ENCODE measurements at places on chromosomes 11 and 22. TPM values are rescaled to one million over a fixed set of nuclear protein-coding genes. Genes with fewer than 3 reads are reported as not detected.
A peak's percentile ranks its signal among the peaks of the same experiment; 100 is the strongest.

GRCh38 chr22:41091132-41092022 is 1.0 kb upstream of the EP300 start:
- H3K27ac ChIP-seq: peak overlapping the region; percentile 100
- H3K36me3 ChIP-seq: no peaks in the 10 kb centered on the region

DNA sequence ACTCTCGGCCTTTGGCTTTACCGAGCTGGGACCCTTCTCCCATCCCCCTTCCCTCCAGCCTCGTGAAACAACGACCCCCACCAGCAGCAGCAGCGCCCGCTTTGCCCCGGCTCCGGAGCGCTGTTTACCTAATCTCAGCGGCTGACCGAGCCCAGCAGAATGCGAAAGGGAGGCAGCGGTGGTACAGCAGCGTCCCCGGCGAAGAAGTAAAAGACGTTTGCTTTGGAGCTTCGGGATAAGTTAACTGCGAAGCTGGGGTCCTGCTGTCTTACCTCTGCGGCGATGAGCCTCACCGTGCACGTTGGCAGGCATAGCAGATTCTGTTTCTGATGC is 2.0 kb upstream of the LARGE1 start:
- H3K4me3 ChIP-seq: peak overlapping the region; percentile 54
- no peak for DNase-seq
- H3K27me3 ChIP-seq: no peaks in the 10 kb centered on the region
- no peaks in the 10 kb centered on the region for H3K36me3 ChIP-seq

DNA sequence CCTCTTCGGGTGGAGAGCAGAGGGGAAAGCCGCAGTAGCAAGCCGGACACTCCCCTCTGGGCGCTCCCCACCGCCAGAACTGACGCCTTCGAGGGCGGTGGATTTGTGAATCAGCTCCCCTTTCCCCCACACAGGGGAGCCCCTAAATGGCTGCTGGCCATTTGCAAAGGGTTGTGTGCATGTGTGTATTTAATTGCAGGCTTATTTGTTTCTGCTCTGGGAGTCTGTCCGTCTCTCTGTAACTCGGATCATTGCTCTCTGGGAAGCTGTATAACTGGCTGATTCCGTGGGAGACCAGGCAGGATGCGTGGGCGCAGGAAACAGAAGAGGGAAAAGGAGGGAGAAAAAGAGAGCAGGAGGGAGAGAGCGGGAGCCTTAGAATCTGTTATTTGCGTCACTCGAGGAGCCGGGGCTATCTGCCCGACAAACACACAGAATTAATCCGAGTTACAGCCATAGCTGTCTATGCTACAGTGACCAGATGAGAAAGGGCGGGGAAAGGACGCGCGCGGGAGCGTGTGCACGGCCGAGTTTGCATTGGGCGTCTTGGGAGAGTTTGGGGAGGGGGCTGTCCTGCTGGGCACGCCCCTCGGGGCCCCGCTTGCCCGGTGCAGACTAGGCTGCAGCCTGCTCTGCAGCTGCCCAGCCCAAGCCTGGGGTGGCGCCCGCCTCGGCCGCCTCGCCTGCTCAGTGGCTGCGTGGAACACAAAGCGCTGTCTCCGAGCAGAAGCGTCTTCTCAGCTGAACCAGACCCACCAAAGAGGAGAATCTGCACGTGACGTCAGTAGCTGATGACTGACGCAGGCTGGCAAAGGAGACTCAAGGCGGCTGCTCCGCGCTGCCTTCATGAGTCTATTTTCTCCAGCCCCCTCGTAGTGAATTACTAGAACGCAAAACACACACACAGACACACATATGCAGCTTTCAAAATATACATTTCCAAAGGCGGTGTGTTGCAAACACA is 105.3 kb upstream of the HSD17B12 start:
- H3K36me3 ChIP-seq: no peaks in the 10 kb centered on the region
- no peak overlapping the region for H3K27ac ChIP-seq
- no peak for DNase-seq
- peaks cover 24% of the 10 kb centered on the region for H3K4me1 ChIP-seq
- H3K27me3 ChIP-seq: peaks cover 85% of the 10 kb centered on the region

- H3K4me3 ChIP-seq: no peak overlapping the region
- no peak for DNase-seq
- H3K4me1 ChIP-seq: no peaks in the 10 kb centered on the region
Measured at GRCh38 chr11:86294026-86294425, 8.0 kb upstream of the HIKESHI start.

DNA sequence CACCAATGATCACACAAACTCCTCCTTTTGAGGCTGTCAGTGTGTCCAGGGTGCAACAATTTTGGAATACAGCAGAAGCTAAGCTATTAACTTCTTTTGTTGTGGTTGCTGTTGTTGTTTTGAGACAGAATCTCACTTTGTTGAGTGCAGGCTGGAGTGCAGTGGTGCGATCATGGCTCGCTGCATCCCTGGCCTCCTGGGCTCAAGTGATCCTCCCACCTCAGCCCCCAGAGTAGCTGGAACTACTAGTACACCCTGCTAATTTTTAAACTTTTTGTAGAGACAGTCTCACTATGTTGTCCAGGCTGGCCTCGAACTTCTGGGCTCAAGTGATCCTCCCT is 22.0 kb downstream of the GSTT2B start:
- H3K27ac ChIP-seq: no peak overlapping the region
- H3K27me3 ChIP-seq: no peaks in the 10 kb centered on the region
- H3K36me3 ChIP-seq: no peaks in the 10 kb centered on the region
- no peak overlapping the region for H3K4me3 ChIP-seq
- no peaks in the 10 kb centered on the region for H3K4me1 ChIP-seq

- H3K27me3 ChIP-seq: no peaks in the 10 kb centered on the region
- no peaks in the 10 kb centered on the region for H3K4me1 ChIP-seq
- DNase-seq: no peak
- no peak overlapping the region for H3K27ac ChIP-seq
Measured at GRCh38 chr11:94672636-94673035, 95.5 kb upstream of the AMOTL1 start.

- H3K27me3 ChIP-seq: no peaks in the 10 kb centered on the region
- H3K4me1 ChIP-seq: peaks cover 14% of the 10 kb centered on the region
- peak overlapping the region; percentile 97 for H3K27ac ChIP-seq
- DNase-seq: peak; percentile 36
Measured at GRCh38 chr11:66068154-66068821, 1.8 kb upstream of the PACS1 start.

DNA sequence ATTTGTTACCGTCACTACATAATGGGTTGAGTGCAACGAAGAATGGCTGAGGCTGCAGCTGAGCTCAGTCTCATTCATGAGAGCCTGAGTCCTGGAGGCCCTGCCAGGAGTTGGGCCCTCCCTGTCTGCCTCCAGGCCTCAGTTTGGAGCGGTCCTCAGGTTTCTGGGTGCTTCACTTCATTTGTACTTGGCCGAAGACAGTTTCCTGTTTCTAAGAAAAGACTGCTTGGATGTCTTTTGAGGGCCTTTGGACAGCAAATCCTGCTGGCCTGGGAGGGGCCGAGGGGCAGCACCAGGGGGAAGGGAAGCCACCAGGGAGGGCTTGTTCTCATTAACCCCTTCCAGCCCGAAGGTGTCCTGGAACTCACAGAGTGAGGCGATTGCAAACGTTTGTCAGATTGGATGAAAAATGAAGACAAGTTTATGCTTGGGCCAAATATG is 163.1 kb downstream of the ETS1 start:
- H3K4me3 ChIP-seq: no peak overlapping the region
- H3K36me3 ChIP-seq: no peaks in the 10 kb centered on the region
- H3K4me1 ChIP-seq: peaks cover 3% of the 10 kb centered on the region
- H3K27me3 ChIP-seq: no peaks in the 10 kb centered on the region
- H3K27ac ChIP-seq: peak overlapping the region; percentile 45
- peak; percentile 65 for DNase-seq

DNA sequence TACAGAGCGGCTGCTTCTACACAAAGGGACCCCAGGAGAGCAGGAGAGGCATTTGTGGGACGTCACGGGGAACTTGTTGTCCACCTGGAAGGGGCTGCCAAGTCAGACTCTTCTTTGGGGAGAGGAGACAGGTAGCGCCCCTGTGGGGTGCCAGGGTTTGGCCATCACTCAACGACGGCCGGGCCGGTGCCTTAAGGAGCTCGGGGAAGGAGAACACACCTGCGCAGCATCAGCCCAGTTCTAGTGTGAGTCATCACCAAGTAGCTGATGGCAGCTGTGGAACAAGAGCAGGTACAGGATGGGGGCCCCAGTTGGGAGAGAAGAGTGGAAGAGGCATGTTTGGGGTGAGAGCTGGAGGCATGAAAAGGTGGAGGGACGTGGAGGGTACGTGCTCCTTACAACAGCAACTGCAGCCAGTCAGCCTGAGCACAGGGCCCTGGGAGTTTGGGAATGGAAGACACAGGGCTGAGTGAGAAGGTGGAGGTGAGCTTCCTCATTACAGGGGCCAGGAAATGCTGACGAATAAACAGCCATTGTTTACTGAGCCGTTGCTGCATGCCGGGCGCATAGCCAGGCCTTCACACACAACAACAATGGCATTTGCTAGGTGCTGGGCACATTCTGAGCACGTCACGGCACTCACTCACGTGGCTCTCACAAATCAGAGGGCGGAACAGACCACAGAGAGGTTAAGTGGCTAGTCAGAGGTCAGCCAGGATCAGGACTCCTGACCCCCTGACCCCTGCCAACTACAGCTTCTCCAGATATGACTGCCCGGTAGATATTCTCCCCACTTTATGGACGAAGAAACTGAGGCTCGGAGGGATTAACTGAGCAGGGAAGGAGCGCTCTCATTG is 29.1 kb upstream of the TP53I11 start:
- H3K27me3 ChIP-seq: no peaks in the 10 kb centered on the region
- DNase-seq: peak; percentile 69
- H3K27ac ChIP-seq: peak overlapping the region; percentile 48

- H3K4me1 ChIP-seq: no peaks in the 10 kb centered on the region
- H3K27me3 ChIP-seq: peaks cover 3% of the 10 kb centered on the region
- no peak overlapping the region for H3K27ac ChIP-seq
- H3K4me3 ChIP-seq: no peak overlapping the region
- no peak for DNase-seq
Measured at GRCh38 chr11:134939031-134939430, 527.0 kb upstream of the B3GAT1 start.

GRCh38 chr22:19057999-19058491 is 64.2 kb downstream of the DGCR2 start:
- no peak for DNase-seq
- no peaks in the 10 kb centered on the region for H3K36me3 ChIP-seq
- no peaks in the 10 kb centered on the region for H3K4me1 ChIP-seq
- no peak overlapping the region for H3K4me3 ChIP-seq
- no peaks in the 10 kb centered on the region for H3K27me3 ChIP-seq

GRCh38 chr22:33620085-33620484 is 300.2 kb downstream of the LARGE1 start:
- no peaks in the 10 kb centered on the region for H3K36me3 ChIP-seq
- H3K4me3 ChIP-seq: no peak overlapping the region
- no peak for DNase-seq
- no peaks in the 10 kb centered on the region for H3K27me3 ChIP-seq
- no peak overlapping the region for H3K27ac ChIP-seq

DNA sequence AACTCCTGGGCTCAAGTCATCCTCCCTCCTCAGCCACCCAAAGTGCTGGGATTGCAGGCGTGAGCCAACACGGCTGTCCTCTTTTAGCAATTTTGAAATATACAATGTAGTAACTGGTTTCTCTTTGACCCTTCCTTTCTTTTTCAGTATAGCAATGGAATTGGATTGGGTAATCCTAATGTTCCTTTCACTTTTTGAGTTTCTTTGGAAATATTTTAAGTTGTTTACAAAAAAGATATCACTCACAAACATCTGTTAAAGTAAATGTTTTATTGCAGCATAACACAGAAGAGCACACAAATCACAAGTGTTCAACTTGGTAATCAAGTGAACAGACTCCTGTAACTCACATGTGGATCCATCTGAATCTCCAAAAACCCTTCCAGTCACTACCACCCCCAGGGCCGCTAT is 44.6 kb upstream of the EP300 start:
- no peaks in the 10 kb centered on the region for H3K36me3 ChIP-seq
- H3K27ac ChIP-seq: no peak overlapping the region
- H3K4me3 ChIP-seq: no peak overlapping the region
- DNase-seq: no peak
- H3K4me1 ChIP-seq: no peaks in the 10 kb centered on the region
- no peaks in the 10 kb centered on the region for H3K27me3 ChIP-seq

DNA sequence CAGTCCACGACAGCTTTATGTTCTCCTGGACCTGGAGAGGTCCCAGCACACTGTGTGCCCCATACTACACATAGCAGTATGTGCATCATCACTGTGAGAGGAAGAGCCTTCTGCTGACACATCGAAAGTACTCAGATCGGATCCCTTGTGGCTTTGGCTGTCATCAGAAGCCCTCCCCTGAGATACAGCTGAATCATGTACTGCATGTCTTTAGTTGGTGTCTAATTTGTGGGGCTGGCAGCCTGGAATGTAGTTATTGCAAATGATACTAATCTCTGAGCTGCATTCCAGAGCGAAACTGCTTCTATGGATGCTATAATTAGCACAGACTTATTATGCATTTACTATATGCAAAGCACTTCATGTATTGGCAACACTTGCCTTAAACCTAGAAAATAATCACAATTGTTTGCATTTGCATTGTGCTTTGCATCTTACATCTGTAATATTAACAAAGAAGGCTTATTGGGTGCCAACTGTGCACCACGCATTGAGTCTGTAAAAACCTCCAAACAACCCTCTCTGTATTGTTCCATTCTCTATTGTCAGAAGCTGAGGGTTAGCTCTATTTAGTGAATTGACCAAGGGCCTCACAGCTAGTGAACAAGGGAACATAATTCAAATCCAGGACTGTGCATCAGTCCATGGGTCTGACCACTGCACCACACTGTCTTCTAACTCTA is 89.2 kb upstream of the CRTAM start:
- H3K4me3 ChIP-seq: no peak overlapping the region
- no peaks in the 10 kb centered on the region for H3K36me3 ChIP-seq
- H3K27me3 ChIP-seq: no peaks in the 10 kb centered on the region
- DNase-seq: no peak
- peaks cover 60% of the 10 kb centered on the region for H3K4me1 ChIP-seq

- H3K36me3 ChIP-seq: no peaks in the 10 kb centered on the region
- H3K4me1 ChIP-seq: no peaks in the 10 kb centered on the region
- H3K27me3 ChIP-seq: no peaks in the 10 kb centered on the region
- H3K27ac ChIP-seq: no peak overlapping the region
- no peak overlapping the region for H3K4me3 ChIP-seq
- peak; percentile 50 for DNase-seq
Measured at GRCh38 chr11:8082391-8083087, 1.5 kb downstream of the TUB start.

- DNase-seq: no peak
- no peaks in the 10 kb centered on the region for H3K27me3 ChIP-seq
- H3K4me3 ChIP-seq: no peak overlapping the region
- H3K27ac ChIP-seq: no peak overlapping the region
- no peaks in the 10 kb centered on the region for H3K4me1 ChIP-seq
- no peaks in the 10 kb centered on the region for H3K36me3 ChIP-seq
Measured at GRCh38 chr11:1219834-1220815, 2.7 kb upstream of the MUC5B start.

SLC6A5 gene
- total RNA-seq: not detected

CHRM1 gene
- 1.2 TPM for total RNA-seq

TMEM86A gene
- 5.8 TPM for total RNA-seq

ZP1 gene
- not detected for total RNA-seq

ASRGL1 gene
- 12.8 TPM for total RNA-seq

RCOR2 gene
- 0.45 TPM for total RNA-seq

MMP27 gene
- total RNA-seq: not detected

SH3BP1 gene
- total RNA-seq: 14.0 TPM

VSTM5 gene
- 0.16 TPM for total RNA-seq

UVRAG gene
- total RNA-seq: 36.0 TPM
